EH (cell line): ENCODE measurements at places on chromosomes 12 and 14.

DNA sequence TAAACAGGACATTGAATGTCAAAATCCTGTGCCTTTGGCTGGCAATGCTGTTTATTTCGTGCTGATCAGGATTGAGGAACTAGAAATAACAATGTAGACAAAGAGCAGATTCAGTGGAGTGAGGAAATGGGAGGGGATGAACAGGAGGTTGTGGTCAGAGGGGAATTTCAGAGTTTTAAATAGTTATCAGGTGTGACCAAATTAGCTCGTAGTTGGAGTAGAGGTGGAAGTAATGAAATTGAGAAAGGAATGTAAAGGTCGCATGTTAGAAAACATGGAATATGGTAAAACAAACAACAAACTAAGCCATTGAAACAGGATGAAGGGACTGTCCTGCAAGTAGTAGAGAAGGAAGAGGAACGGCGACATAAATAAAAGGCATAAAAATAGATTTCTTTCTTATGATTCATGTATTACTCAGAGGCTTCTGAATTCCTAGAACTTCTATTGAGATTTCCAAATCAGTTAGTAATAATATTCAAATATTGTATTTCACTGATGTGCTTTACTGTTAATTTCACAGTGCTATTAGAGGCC lies 9.5 kb upstream of the SAV1 start:
- DNase-seq: peak; percentile 74

DNA sequence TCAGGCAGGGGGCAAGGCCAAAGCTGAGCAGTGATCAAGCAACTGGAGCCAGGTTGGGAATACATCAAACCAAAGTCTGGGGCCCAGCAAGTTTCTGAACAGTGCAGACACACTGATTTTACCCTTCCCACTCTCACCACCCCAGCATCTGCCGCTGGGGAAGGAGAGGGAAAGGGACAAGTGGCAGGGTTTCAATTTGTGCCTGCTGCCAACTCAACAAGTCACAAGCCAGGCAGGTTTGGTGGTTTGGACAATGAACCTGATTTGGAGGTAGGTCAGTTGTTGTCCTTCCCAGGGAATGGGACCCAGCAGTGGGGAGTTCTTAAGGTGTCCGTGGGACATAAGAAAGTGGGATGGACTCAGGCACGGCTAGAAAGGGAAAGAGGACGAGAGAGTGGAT lies 151.9 kb upstream of the NOS1 start:
- no peak for DNase-seq

DNA sequence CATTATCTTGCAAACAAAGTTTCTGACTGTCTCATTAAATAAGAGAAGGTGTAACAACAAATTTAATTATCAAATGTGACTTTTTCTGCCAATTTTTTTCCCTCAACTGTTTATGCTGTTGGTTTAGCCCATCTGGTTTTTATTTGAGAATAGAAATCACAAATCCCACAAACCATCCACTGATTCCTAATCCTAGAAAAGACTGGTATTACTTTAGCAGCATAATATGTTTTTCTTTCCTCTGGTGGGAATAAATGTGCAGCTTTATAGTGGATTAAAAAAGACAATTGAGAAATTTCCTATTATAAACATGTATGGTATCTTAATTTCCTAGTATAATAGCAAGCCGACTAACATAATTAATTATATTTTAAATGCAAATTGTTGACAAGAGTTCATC lies 257.9 kb upstream of the FOXN3 start:
- DNase-seq: peak; percentile 27

GRCh38 chr14:56357428-56357827 lies 222.2 kb upstream of the TMEM260 start:
- DNase-seq: no peak

GRCh38 chr12:63900922-63901793 lies 56.7 kb downstream of the SRGAP1 start:
- no peak for DNase-seq

- DNase-seq: no peak
Observed at GRCh38 chr12:39062266-39062996, 157.0 kb upstream of the CPNE8 start.

GRCh38 chr14:93426750-93427149 lies 4.0 kb upstream of the UNC79 start:
- DNase-seq: no peak

DNA sequence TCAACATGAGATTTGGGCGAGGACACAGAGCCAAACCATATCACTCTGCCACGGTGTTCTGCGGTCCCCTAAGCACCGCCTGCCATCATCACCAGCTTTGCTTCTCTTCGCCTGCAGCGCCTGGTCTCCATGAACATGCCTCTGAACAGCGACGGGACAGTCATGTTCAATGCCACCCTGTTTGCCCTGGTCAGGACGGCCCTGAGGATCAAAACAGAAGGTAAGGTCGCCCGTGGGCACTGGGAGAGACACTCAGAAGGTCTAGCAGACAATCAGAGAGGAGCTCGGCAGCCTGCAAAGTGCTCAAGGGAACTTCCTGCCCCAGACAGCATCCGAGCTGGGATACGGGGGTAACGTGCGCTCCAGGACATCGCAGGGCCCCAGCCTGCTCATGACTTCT lies 126.0 kb upstream of the FKBP4 start:
- DNase-seq: no peak

DNA sequence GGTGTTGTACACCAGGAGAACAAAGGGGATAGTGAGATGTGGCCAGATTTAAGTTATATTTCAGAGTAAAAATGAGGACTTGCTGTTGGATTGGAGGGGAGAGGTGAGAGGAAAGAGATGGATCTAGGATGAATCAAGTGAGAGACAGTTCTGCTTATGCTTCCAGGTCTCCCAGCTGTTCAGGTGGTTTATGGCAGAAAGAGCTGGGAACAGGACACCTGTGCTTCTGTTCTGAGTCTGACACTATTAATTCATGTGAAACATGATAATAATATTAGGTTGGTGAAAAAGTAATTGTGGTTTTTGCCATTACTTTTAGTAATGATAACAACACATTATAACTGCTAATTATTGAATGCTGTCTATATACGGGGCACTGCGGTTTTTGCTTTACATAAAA lies 55.7 kb downstream of the SLC15A5 start:
- DNase-seq: no peak

- DNase-seq: no peak
Observed at GRCh38 chr12:112361271-112361670, 21.0 kb downstream of the HECTD4 start.

GRCh38 chr14:68884031-68885030 lies 91.5 kb upstream of the ZFP36L1 start:
- peak; percentile 80 for DNase-seq

DNA sequence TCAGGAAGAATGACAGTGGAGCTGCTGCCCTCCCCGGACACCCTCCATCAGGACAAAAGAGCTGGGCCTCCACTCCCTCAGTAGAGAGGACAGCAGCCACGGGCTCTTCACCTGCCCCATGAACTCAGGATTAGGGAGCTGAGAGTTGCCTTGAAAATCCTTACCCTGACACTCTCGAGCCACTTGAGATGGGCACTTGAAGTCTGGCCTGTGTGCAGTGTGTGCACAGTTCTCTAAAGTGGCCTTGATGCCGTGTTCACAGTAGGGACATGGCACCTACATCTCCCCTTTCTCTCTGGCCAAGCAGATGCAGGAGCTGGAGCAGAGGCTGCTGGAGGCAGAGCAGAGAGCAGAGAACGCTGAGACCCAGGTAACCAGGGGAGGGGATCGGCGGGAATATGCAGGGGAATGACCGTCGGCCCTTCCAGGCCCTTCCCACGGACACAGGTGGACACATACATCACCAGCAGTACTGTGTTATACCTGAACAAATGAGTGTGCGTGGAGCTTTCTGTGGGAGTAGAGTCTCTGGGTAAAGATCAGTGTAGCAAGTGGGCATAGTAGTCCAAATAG lies 22.5 kb downstream of the PLEKHH1 start:
- no peak for DNase-seq

DNA sequence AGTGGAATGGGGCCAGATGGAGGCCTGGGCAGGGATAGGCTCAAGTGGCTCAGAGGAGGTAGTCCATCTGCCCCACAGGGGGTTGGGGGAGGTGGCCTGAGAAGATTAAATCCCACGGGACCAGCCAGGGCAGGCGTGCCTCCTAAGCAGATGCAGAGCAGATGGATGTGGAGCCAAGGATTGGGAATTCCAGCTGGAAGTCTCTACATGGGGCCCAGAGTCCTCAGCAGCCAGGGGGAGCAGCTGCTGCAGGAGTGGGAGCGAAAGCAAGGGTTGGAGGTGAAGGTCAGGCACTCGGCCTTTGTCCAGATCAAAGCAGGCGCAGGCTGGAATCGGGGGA lies 42.4 kb upstream of the VRK1 start:
- DNase-seq: no peak

DNA sequence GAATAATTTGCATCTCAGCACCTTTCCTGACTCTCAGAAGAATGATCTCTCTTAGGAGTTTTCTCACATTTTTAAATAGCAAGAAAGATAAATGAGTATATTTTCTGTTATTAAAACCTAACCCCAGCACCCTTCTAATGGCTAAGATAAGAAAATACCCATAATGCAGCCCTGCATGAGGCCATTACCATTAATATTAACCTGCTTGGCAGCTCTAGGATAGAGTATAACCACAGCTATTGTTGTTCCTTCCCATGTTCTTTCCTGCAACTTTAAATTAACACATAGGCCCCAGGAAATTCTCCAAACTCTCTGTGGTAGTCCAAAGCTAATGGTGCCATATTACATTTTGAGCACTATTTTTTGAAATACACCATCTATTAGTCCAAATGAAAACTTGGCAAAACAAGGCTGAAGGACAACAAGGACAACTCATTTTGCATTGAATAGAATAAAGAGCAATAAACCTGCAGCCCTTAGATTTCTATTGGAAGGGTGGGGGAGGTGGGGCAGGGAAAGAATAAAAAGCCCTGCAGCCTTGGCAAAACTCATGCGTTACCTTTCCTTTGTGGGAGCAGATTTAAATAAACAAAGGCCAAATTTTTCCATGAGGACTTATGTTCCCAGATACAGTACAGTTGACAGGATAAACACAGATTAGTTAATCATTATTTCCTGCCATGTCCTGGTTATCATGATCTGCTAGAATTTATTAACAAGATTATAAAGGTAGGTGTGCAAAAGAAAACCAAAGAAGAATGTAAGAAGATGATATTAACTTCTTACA lies 46.9 kb downstream of the BTG1 start:
- DNase-seq: no peak

GRCh38 chr12:4032924-4033615 lies 159.9 kb upstream of the PARP11 start:
- peak; percentile 33 for DNase-seq

GRCh38 chr14:105864651-105865265 lies 338.4 kb downstream of the TMEM121 start:
- no peak for DNase-seq

DNA sequence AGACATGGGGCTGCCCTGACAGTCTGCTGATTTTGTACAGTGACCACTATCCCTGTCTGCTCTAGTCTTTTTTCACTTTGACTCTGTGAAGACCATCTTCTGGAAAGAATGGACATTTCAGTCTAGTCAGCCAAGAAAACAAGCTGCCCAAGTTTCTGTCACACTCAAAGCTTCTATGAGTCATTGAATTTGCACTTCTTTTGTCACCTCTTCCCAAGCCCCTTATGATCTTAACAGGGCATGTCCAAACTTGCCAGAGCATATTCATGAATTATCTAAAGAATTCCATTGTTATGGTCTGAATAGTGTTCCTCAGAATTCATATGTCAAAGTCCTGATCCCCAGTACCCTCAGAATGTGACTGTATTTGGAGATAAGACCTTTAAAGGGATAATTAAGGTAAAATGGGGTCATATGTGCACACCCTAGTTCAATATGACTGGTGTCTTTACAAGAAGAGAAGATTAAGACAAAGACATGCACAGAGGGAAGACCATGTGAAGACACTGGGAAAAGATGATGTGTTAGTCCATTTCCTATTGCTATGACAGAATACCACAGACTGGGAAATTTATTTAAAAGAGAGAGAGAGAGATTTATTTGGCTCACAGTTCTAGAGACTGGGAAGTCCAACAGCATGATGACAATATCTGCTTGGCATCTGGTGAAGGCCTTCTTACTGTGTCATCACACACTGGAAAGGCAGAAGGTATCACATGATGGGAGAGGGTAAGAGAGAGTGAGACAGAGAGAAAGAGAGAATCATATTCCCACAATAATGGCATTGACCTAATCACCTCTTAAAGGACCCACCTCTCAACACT lies 242.6 kb downstream of the BTG1 start:
- DNase-seq: peak; percentile 61

GRCh38 chr12:69435644-69436043 lies 34.5 kb upstream of the FRS2 start:
- peak; percentile 67 for DNase-seq

- no peak for DNase-seq
Observed at GRCh38 chr14:51501746-51502145, 150.0 kb upstream of the FRMD6 start.
